ENCODE measurements at places on chromosomes 12 and 14. TPM values are rescaled to one million over a fixed set of nuclear protein-coding genes. Genes with fewer than 3 reads are reported as not detected.

The TAS2R13 gene
- 0.12 TPM for polyA plus RNA-seq

The FIGNL2 gene
- 3.4 TPM for polyA plus RNA-seq

The HEBP1 gene
- polyA plus RNA-seq = 54.6 TPM

DNA sequence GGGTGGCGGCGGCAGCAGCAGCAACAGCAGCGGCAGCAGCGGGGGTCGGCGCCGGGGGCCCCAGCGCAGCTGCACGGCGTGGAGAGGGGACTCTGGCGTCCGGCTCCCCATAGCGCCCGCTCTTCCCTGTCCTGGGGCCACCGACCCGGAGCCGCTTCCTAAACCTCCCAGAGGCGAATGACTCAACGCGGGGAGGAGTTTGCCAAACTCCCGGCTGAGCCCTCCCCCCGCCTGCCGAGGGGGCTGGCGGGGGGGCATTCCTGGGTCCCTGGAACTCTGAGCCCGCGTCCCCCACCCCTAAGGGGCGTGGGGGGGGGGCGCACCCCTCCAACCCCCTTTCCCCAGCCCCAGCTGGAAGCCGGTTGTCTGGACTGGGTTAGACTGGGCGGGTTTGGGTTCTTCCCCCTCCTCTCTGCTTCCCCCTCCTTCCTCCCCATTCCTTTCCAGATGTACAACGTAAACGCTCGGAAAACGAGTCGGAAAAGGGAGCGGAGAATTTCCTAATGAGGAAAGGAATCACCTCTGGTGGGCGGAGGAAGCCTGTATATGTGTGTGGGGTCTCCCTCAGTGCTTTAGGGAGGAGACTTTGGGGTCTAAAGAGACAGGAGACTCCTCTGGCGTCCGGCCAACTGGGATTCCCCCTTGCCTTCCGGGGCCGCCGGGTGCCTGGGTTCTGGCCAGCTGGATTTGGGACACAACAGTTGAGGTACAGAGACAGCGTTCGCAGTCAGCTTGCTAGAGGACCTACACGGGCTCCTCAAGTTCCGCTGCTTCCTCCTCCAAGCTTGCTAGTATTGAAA, at the start of gene ITGA5:
Gene ITGA5 (minus strand): TSS at position 179 of the 800 bp plus-strand sequence. CDS start 68 bp downstream, at position 111.
- peak; percentile 60 for DNase-seq

DNA sequence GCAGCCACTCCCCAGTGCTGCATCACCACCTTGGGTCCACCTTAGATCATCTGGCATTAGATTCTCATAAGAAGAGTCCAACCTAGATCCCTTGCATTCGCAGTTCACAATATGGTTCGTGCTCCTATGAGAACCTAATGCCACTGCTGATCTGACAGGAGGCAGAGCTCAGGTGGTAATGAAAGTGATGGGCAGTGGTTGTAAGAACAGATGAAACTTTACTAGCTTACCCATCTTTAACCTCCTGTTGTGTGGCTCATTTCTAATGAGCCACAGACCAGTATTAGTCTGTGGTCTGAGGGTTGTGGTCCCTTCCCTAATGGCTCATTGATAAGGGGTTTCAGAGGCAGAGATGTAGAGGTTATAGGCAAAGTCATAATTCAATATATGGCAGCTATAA, 615.9 kb upstream of the MIS18BP1 start:
- DNase-seq = no peak

GRCh38 chr14:68366656-68367055, 426.2 kb downstream of the ZFP36L1 start:
- DNase-seq = no peak

- DNase-seq = no peak
Measured at GRCh38 chr14:104176611-104177010, 38.2 kb downstream of the KIF26A start.

- no peak for DNase-seq
Measured at GRCh38 chr12:71654200-71654599, 9.4 kb downstream of the ZFC3H1 start.

GRCh38 chr12:115918763-115919162, 358.7 kb downstream of the MED13L start:
- DNase-seq = no peak

- no peak for DNase-seq
Measured at GRCh38 chr12:30484658-30485057, 211.0 kb downstream of the IPO8 start.

DNA sequence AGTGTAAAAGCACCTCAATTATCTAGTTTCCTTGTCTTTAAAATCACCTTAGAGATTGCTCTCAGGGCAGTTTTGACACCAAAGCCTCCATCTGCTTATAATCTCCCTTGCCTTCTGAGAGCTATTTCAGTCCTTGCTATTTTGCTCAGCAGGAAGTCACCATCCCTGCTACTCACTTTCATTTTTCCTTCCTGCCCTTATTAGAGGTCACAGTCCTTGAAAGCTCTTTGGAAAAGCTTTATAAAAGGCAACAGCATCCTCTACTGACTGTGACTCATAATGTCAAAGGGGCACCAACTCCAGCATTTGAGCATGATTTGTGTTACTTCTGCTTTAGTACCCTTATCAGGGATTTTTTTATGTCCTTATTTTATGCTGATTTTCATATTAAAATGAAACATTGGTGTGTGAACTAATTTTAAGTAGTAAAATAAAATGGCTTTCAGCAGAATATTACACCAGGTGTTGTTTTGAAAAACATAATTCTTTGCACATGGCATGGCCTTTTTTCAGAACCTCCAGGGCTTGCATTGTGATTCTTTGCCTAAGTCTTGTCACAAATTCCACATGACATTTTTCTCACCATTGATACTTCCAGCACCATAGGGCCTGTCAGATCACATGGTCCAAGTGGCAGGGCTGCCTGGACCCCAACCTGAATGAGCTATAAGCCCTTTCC, 213.0 kb downstream of the ADAMTS20 start:
- peak; percentile 58 for DNase-seq

Measured in left kidney (tissue), 8 donors.